ENCODE measurements at places on chromosomes 6 and 20.

DNA sequence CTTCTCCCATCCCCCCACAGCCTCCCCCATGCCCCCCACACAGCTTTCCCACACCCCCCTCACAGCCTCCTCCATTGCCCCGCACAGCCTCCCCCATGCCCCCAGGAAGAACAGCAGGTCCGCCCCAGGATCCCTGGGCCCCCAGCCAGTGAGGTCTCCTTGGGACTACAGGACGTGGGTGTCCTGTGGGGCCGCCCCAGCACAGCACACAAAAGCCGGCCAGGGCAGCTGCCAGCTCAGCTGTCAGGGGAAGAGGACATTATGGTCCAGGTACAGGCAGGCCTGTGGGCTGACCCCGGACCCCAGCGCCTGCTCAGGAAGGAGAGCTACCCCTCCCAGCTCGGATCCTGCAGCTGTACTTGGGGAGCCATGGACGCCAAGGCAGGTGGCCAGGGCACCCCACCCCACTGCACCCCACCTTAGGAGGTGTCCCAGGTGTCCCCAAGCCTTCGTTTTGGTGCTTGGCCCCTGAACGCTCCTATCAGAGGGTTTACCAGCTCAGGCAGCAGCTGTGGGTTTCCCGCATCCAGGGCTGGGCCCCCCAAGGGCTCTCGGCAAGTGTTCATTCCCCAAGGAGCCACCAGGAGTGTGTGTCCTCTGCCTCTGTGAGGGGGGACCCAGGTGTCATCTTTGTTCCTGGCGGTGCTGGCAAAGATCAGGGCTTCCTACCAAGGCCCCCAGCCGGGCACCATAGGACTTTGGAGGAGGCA lies 42.3 kb upstream of the GATA5 start:
- no peak for DNase-seq

DNA sequence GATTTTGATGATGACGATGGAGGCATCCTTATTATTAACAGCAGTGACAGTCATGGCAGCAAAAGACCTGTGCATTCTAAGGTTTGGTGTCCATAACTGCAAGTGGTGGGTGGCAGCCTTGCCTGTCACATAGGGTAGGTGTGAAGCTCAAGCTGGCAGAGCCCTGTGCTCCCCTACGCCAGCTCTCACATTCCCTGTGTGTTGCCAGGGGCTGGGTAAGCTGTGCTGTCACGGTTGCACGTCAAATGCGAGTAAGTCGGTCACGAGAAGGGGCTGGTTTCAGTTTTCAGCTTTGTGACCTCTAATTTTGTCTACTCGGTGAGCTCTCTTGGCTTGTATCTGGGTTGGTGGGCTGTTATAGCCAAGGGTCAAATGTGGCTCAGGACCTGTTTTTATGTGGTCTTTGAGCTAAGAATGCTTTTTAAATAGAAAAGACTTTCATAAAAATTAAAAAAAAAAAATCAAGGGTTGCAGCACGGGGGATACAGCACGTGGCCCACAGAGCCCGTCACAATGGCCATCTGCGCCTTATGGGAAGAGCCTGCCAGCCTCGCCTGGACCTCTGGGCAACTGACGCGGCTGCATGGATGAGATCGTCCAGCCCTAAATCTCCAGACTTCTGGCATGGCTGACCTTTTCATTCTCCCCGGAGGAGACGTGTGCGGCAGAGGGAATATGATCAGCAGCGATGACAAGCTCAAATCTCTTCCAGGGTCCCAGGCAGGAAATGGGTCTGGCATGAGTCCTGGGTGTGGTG lies 148.5 kb downstream of the PHACTR3 start:
- DNase-seq, result no peak

DNA sequence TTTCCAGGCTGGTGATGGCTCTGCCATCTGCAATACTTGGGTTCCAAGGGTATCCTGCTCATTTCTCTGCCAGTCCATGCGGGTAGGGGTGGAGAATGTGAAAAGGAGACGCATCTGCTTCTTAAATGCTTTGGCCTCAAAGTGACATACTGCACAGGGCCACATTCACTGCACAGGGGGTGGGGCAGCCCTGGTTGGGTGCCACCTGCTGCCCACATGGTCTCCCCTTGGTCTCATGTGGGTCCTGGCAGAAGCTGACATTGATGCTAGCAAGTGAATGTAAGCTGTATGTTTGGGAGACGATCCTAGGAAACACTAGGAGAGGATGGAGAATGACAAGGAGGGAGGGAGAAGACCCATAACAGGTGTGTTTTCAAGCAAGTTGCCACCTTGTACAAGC lies 140.9 kb downstream of the EDN3 start:
- no peak for DNase-seq

- no peak for DNase-seq
Measured at GRCh38 chr6:2918936-2919335, 15.8 kb upstream of the SERPINB9 start.

- no peak for DNase-seq
Measured at GRCh38 chr6:19032591-19033295, 645.6 kb downstream of the RNF144B start.

Data from neural crest cell (in vitro differentiated cells).